T-helper 2 cell (primary cell): ENCODE measurements at places on chromosomes 13 and 19.

- no peak for DNase-seq
Observed at GRCh38 chr19:51651216-51651846, 4.7 kb upstream of the SIGLEC14 start.

GRCh38 chr19:10338940-10339339 lies 484 bp downstream of the ICAM3 start:
- no peak for DNase-seq

GRCh38 chr13:27319404-27319803 lies 48.8 kb downstream of the RASL11A start:
- no peak for DNase-seq

DNA sequence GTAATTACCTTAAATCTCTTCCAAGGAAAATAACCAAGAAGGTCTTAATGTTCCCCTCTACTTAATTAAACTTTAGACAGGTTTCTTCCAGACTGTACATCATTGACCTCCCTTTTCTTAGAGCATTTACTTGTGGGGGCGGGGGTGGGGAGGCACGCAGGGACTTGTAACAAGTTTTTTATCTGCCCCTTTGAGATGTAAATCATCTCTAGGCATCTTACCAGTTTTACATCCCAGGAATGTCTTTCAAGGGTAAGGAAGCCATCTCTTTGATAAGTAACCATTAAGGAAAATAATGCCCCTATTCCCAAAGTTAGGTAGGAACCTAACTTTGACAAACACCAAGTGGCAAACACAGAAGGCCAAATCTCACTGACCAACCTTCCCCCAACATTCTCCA lies 528.6 kb downstream of the SUCLA2 start:
- DNase-seq, result no peak

GRCh38 chr19:14519860-14520407 lies 1.7 kb upstream of the DNAJB1 start:
- DNase-seq, result no peak

GRCh38 chr13:40445557-40445990 lies 220.9 kb downstream of the FOXO1 start:
- DNase-seq, result no peak

DNA sequence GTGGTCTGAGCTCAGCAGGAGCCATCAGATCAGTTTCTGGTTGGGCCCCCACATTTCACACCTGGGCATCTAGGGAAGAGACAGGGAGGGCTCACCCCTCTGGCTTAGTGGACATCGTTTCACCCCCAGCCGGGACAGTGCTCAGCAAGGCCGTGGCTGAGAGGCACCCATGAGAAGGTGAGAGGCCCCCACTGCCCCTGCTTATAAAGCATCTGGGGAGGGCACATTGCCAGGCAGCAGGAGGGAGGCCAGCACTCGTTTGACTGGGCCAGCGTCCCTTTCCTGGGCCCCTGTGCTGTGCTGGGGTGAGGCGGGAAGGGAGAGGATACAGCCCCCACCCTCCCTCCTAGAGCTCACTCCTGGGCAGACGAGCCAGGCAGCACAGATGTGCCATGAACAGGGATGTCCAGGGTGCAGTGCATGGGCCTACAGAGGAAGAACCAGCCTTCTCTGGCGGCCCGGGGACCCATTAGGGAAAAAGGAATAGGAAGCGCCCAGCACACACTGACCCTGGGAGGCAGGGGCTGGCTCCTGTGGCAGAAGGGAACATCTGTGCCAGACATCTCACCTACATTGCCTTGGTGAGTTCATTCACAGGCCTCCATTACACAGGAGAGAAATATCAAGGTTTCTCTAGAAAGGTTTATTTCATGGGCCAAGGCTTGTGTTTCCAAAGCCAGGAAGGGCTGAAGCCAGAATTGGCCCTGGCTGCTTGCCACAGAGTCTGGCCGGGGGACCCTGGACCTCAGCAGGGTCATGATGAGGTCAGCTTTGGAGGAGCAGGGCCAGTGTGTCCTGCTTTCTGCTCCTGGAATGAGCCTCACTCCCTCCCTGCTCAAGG lies 7.7 kb downstream of the AP1M1 start:
- DNase-seq, result no peak

GRCh38 chr13:37381502-37381901 lies 217.1 kb downstream of the POSTN start:
- no peak for DNase-seq

DNA sequence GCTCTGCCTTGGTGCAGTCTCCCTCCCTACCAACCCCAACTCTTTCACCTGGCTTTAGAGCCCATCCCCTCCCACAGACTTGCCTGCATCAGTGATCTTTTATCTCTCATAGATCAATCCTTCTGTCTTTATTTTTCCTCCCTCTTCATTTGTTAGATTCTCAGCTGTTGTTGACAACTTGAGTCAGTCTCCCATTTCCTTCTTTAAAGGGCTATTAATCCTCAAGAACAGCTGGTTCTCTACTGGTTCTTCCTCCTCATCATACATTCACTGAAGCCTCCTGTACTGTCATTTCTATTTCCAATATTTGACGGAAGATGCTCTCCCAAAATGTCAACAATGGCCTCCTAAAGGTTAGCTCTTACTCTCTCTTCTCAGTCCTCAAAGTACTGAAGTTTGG lies 408.2 kb downstream of the TBC1D4 start:
- DNase-seq, result no peak

GRCh38 chr19:17390665-17391370 lies 3.2 kb downstream of the CCDC194 start:
- peak; percentile 76 for DNase-seq

DNA sequence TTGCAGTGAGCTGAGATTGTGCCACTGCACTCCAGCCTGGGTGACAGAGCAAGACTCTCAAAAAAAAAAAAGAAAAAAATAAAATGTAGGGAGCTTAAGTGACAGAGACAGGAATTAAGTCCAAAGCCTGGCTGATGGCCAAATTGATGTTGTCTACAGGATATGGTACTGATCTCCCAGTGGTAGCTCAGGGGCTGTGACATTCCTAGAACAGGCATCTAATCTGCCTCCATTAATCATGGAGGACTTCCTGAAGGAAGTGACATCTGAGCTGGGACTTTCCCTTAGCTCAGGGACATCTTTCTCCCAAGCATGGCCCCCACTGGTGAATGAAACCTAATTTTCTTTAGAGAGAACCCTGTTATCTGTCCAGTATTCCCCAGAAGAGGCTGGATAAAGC lies 11.4 kb upstream of the EDDM13 start:
- no peak for DNase-seq
